AG20443 (cell line): ENCODE measurements at places on chromosomes 7 and 10.

- DNase-seq, result no peak
These were observed 64.5 kb upstream of the ANKRD1 start for GRCh38 chr10:90985321-90985933.

GRCh38 chr7:19381321-19381720 is 236.1 kb upstream of the FERD3L start:
- DNase-seq, result no peak

DNA sequence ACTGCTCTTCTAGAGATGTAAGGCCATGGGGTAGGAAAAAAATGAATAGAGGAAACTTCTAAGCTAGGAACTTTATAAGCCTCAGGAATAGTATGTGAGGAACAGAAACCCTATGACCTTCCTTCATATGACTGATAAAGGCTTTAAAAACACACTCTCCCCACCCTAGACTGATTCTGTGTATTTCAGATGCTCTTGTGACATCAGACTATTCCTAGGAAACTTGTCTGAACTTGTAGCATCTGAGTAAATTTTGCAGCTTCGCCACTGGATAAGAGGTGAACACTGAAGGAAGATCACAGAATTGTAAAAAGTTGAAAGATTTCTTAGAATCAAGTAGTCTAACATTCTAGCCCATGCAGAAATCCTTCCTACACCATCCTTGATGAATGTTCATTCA is 31.0 kb upstream of the CBLL1 start:
- DNase-seq, result no peak

DNA sequence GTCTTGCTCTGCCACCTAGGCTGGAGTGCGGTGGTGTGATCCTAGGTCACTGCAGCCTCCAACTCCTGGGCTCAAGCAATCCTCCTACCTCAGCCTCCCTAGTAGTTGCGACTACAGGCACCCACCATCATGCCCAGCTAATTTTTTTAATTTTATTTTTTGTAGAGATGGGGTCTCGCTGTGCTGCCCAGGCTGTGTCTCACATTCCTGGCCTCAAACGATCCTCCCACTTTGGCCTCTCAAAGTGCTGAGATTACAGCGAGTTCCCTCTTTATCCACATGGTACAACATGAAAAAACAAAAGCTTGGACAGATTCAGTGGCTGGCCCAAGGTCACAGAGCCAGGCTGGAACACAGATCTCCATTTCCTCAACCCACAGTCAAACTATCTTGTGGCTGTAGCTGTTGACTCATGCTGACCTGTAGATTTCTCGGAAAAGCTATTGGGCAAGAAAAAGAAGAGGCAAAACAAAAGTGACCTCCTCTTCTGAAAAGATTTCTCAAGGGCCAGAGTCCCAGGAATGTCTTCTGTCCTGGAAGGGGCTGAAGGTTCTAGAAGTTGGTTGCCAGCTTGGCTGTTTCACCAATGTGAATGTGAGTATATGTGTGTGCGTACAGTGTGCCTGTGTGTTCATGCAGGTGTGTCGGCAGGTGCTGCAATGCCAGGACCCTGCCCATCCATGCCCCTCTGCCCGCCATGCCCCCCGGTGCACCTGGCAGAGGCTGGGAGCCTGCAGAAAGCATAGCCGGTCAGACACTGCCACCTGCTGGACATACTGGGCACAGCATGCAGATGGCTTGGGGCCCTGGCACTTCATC is 28.4 kb downstream of the TMEM130 start:
- DNase-seq, result peak; percentile 77

- DNase-seq, result peak; percentile 68
These were observed 11.4 kb downstream of the ATG9B start for GRCh38 chr7:151012911-151013347.

- no peak for DNase-seq
These were observed 144.3 kb downstream of the GRID1 start for GRCh38 chr10:86222336-86222650.

- DNase-seq, result peak; percentile 51
These were observed 8.3 kb downstream of the SFRP4 start for GRCh38 chr7:37908221-37908788.

DNA sequence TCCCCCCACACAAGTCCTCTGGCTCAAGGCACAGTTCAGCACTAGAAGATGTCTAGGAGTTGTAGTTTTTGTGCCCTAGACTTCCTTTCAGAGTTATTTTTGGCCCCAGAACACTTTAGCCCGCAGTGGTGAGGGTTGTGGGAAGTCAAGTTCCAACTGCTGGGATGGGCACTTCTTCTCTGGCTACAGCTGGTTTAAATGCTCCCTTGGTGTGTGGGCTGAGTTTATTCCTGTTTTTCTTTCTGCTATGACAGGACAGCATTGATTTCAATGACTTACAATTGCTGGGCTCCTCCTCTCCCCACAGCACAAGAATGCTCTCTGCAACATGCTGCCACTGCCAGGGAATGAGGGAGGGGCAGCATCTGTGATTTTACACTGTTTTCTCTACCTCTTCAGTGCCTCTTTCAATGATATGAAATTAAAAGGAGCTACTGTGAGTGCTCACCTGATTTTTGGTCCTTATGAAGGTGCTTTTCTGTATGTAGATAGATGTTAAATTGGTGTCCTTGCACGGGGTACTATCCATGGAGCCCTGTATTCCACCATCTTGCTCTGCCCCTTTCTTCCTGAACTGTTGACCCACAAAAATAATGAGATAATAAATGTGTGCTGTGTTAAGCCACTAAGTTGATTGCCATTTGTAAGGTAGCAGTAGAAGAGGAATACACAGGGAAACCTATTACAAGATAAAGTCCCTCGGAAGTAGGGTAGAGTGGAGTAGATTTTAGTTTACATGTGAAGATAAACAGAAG is 56.3 kb downstream of the SLC13A1 start:
- DNase-seq, result no peak

- DNase-seq, result no peak
These were observed 332.6 kb downstream of the SH2D4B start for GRCh38 chr10:80870282-80870681.

DNA sequence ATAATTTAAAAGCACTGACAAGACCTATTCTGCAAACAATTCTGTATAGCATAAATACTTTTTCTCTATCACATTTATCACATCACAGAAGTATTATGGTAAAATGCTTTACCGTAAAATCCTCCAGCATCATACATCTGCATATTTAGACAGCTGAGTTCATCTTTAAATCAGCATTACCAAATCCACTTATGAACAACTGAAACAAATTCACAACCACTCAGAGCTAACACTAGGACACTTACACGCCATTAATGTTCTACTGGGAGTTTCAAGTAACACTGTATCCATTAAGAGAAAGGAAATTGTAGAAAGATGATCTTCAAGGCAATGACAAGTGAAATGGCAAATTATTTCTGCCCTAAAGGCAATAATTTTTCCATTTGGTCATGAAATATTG is 105.7 kb upstream of the DKK1 start:
- no peak for DNase-seq

GRCh38 chr7:45027774-45028114 is 27.7 kb downstream of the CCM2 start:
- DNase-seq, result no peak

DNA sequence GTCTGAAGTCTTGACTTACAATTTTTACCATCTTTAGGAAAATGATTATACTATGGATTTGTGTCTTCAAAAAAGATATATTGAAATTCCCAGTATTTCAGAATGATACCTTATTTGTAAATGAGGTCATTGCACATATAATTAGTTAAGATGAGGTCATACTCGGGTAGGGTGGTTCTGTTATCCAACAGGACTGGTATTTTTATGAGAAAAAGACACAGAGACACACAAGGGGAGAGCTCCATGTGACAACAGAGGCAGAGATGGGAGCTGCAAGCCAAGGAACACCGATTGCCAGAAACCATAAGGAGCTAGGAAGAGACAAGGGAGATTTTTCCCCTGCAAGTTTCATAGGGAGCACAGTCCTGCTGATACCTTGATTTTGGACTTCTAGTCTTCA is 356.9 kb downstream of the ARL4A start:
- no peak for DNase-seq

DNA sequence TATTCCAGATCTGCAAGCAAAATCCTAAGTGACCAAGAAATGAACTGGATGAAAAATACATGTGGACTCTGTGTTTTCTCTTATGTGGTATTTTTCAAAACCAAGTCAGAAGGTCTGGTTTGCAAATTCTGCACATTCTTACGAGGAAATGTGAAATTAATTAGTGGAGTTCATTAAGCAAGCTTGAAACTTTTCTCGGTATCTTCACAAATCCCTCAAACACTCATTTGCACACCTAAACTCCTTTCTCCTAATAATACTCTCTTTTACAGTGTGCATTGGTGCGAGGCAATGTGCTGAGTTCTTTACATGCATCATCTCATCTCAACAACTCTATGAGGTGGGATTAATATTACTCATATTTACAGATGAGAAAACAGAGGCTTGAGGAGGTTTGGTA is 82.1 kb downstream of the MTERF1 start:
- no peak for DNase-seq

DNA sequence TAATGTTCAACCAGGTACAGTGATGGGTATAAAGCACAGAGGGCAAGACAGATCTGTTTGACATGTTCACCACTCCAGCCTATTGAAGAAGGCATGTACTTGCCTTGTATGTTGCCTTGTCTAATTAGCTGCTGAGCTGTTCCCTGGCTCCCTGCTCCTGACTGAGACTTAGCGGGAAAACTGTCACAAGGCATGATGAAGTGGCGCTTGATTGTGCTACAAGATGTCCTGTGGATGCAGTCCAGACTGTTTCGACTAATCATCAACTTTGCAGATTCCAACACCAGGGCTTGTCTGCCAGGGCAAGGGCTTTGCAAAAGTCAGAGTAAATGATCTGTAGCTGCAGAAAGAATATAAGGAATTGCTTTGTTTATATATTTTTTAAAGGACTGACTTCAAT is 136.2 kb upstream of the NRBF2 start:
- no peak for DNase-seq

DNA sequence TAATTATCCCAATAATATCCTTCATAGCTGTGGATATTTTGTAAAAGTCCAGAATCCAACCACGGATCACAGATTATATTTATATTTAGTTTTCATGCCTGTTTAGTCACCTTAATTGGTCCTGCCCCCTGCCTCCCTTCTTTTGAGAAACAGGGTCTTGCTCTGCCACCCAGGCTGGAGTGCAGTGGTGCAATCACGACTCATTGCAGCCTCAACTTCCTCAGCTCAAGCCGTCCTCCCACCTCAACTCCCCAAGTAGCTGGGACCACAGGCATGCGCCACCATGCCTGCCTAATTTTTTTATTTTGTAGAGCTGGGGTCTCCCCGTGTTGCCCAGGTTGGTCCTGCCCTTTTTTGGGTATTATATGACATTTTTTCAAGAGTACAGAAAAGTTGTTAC is 129.4 kb downstream of the KAT6B start:
- no peak for DNase-seq

GRCh38 chr10:93462371-93462770 is 19.8 kb downstream of the MYOF start:
- no peak for DNase-seq

GRCh38 chr10:103884681-103885139 is 29.3 kb upstream of the SH3PXD2A start:
- peak; percentile 82 for DNase-seq

DNA sequence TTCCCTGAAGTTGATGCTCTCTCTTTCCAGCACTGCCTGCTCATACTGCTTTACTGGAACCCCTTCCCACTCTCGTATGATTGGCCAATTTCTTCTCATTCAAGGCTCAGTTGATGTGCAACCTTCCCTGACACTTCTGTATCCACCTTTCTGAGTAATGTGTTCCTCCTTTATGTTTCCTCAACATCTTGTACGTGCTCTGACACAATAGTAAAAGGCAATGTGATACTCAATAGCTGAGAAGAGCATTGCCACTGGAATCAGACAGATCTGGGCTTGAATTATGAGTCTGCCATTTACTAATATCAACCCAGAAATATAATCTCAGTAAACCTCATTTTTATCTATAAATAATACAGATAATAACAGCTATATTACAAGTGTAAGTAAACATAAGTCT is 34.7 kb downstream of the ARL4A start:
- no peak for DNase-seq

DNA sequence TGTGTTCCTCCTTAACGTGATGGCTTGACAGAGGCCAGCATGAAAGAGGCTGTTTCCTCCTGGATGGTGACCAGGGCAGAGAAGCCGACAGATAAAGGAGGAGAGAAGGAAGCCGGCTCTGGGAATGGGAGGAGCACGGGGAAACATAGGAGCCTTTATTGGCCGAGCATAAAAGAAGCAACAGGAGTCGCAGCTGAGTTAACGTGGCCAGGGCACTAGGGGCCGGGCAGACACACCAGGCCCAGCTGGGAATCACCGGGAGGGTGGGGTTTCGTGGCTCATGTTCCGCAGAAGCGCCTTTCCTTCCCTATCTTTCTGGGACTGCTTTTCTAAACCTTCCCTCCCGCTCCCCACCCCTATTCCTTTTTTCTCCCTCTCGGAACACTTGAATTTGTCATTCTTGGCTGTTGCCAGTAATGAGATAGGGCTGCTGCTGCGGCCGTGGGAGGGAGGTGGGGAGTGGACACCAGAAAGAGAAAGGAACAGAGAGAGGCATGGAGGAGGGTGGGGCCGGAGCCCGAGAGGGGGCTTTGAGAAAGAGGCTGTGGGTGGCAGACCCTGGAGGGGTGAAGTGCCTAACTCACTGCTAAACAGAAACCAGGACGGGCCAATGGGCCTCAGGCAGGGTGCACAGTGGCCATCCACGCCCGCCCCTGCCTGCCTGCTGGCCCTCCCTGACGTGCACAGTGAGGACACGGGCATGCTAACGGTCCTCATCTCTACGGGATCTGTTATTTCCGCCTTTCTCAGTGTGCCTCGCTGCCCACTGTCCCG is 65.2 kb downstream of the COL13A1 start:
- peak; percentile 76 for DNase-seq

DNA sequence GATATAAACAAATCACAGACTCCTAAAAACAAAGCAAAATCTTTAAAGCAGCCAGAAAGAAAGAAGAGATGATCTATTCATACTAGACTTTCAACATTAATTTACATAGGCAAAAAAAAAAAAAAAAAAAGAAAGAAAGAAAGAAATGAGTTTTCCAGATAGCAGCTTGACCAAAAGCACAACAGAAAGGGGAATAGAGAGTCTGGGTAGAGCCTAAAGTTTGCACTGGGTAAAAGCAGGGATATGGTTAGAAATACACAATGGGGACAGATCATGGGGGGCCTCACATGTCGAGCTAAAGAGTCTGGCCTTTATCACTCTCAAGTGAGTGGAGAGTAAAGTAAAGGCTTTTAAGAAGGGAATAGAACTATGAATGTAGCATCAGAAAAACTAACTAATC is 169.8 kb downstream of the SGMS1 start:
- DNase-seq, result no peak

DNA sequence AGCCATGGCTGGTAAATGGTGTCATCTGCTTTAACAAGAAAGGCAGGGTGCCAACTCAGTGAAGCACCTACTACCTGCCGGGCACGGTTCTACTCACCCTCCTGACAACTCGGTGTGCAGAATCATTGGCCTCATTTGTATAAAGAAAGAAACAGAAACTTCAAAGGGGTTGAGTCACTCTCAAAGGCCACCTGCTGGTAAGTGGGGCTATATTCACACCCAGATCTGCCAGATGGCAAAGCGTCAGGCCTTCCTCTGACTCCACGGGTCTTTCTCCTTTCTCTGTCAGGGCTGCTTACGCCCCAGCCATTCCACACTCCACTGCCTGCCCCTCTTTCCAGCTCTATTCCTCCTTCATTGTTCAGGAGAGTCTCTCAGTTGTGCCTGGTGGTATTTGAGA is 309.2 kb downstream of the GFRA1 start:
- no peak for DNase-seq
